Activated T-helper 1 cell treated with anti-CD3 and anti-CD28 coated beads, Interleukin-2, amount 50 U/mL, for 16 hours (primary cell): ENCODE measurements at places on chromosomes 6 and 20.

GRCh38 chr6:87724983-87725811, 23.2 kb upstream of the AKIRIN2 start:
- DNase-seq: no peak

- DNase-seq: no peak
Observed at GRCh38 chr20:59192533-59192896, 28.9 kb downstream of the ZNF831 start.

GRCh38 chr20:36050436-36051317, 82.3 kb downstream of the CNBD2 start:
- peak; percentile 83 for DNase-seq

DNA sequence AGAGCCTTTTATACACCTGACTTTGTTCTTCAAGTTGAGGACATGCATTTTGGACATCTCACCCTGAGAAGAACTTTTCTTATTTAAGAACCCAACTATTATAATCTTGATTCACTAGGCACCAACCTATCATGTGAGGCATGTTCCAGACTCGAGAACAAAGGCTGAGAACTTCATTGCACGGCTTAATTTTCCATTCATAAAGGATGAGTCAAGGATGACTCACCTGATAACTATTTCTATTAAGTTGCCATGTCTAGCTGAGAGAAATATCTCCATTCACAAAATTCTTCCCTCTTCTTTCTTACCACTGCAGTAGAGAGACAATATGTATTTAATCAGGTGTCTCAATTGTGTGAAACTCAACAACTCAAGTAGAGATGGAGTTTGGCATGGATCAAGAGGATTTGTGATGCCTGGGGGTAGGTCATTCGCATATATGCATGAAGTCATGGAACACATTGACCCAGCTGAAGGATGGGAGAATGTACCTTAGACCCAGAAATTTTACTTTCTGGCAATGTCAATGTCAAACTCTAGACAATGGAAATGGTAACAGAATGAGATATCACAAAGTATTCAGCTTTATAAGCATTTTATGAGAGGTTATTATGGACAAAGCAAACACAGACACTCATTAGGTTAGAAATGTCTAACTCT, 208.7 kb upstream of the PRND start:
- no peak for DNase-seq

DNA sequence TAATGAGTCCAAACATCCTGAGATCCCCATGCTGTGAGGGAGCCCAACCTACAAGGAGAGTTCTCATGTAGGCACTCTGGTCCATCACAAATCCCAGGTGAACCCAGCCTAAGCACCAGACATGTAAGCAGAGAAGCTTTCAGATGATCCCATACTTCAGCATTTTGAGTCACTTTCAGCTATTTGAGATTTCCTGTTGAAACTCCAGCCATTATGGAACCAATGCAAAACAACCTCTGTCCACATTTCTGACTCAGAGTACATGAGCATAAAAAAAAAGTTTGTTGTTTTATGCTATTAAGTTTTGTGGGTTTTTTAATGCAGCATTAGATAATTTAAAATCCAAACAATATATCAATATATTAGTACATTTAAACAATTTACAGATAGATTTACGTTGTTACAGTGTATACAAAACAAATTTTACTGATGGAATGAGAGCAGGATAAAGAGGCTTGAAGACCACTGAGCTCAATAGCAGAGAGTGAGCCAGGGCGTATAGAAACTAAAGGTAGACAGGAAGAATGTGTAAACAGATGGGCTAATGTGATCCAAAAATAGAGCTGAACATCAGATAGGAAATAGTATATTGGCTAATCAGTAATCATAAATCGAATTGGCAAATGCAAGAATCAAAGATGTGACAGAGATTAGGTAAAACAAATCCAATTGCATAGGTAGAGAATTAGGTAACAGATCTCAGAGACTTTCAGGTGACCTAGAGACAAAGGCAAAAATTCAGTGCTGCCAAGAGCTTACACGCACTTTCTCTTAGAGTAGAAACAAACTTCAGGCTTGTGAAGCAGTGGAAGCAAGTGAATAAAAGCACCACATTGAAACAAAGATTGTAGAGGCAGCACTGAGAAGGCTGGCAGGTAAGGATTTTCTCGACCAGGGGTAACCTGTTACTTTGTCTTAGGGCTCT, 36.2 kb upstream of the PLCB1 start:
- no peak for DNase-seq

DNA sequence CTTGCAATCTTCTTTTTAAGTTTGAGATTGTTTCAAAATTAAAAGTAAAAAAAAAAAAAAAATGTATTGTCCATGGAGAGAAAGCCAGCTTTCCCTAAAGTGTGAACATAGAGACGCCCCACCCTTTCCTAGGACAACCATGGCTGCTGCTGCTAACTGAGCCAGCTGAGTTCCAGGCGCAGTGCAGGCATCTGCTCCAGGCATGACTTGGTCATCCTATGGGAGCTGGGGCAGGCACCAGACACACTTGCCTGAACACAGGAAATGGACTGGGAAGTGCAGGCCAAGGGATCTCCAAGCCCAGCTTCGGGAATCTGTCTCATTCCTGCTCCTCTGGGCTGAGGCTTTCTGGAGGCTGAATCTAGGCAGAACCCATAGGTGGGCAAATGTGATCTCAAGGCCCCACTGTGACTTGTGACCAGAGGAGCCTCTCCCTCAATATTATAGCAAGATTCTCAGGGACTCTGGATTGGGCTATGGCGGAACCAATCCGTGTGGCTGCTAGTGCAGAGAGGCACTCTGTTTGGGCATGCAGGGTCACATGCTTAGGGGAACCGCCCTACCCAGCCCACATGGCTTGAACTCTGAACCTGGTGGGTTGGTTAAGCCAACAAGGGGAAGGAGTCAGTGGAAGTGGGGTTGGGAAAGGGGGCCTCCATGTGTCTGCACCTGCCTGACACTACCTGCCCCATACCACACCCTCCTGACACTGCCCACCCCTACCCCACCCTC, 138.2 kb upstream of the CST7 start:
- DNase-seq: no peak

DNA sequence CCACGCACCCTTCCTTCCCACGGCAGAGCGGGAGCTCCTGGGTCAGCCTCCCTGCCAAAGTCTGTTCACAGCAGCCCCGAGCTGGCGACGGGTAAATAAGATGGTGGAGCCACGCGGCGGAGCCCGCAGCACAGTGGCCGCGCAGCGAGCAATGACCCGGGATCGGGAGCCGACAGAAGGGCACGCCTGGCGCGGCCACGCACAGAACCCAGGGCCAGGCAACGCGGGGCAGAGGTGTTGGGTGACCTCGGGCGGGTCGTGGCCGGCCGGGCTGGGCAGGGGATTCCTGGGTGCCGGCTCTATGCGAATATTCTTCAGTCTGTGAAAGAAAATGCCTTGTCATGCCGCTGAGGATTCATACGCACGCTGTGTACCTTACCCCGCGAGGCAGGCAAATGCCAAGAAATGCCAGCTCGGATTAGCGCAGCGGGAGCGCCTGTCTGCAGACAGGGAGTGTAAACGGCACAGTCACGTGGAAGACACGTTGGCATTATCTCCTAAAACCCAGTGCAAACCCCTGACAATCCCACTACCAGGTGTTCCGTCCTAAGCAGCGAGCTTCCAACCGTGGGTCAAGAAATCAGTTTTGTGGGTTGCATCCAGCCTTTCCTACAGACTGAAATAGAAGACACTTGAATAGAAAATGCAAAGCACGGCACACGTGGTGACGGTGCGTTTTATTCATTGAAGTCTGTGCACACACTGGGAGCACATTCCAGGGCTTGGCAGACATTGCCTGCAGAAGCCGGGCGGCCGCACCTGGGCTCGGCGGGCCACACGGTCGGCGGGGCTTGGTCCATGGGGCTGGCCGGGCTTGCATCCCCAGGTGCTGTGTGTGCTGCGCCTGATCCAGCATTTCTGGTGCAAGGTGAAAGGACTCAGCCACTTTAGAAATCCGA, 18.3 kb downstream of the CHRNA4 start:
- no peak for DNase-seq

DNA sequence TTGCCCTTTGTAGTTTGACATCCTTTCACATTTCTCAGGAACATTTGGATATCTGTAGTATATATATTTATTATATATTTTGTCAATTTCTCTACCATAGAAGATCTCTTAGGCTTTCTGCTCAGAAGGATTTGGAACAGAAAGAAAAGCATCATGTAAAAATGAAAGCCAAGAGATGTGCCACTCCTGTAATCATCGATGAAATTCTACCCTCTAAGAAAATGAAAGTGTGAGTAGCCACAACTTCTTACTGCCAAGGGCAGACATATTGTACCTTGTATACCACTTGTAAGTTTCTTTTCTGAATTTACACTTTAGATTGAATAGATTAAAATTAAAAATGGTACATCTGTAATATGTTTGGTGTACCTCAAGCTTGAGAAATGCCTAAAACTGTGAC, 31.2 kb downstream of the TPX2 start:
- no peak for DNase-seq

DNA sequence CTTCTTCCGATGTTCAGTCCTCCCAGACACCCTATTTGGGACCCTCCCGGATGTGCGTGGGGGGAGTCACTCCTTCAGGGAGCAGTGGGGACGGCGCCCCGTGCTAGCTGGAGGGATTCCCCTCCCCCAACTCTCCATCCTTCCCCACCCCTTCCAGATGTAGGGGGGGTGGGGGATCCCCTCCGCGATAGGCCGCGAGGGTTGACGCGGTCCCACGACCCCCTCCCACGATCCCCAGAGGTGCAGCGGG, 548 bp downstream of the GNL1 start:
- DNase-seq: no peak

- no peak for DNase-seq
Observed at GRCh38 chr20:38623061-38623460, 21.5 kb downstream of the ARHGAP40 start.

DNA sequence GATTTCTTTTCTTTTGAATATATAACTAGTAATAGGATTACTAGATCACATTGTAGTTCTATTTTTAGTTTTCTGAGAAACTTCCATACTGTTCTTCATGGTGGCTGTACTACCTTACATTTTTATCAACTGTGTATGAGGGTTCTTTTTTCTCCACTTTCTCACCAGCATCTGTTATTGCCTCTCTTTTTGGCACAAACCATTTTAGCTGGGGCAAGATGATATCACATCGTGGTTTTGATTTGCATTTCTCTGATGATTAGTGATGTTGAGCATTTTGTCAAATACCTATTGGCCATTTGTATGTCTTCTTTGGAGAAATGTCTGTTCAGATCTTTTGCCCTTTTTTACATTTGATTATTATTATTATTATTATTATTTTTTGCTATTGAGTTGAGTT, 86.1 kb upstream of the TCF21 start:
- DNase-seq: no peak

DNA sequence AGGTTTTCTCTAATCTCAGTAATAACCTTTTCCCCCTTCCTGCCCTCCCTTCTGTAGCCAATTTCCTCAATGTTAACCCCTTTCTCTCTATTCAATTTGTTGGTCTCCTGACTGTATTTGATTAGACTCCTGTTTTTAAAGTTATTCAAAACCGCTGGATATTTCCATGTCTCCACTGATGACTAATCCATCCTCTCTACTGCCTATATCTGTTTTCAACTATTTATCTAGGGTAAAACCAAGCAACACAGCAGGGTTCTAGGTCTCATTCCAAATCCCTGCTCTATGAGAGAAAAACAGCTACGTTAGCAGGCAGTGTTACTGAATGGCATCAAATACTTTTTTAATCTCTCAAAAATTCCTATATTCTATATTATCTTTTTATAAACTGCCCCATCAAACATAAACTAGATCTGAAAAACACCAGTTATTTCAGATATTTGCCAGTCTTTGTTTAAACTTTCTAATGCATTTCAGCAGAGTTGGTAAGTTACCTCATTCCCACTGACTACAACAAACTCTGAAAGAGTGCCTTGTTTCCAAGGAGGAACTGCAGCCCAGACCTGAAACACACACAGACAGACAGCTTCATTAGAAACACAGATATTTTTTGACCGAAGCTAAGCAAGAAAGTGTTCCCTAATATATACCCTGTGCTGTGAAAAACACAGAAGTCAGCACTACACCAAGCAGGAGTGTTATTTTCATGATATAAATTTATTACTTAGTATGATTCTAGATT, 8.2 kb downstream of the RTN4IP1 start:
- DNase-seq: no peak

DNA sequence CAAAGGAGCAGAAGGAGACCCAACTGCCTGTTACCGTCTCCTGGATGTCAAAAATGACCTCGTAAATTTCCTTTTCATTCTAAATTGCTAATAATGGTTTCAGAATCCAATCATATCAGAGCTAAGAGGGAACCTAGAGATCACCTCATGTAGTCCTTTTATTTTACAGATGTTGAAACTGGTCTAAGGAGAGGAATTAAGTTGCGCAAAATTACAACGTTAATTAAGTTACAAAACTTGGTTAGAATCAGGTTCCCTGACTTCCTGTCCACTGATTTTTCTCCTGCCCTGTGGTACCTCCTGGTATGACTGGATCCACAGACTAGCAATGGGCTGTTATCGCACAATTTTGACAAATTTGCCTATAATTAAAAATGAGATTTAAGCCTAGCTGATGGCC, 9.0 kb upstream of the STK38 start:
- DNase-seq: no peak
